ENCODE measurements at places on chromosomes 2 and 18.

DNA sequence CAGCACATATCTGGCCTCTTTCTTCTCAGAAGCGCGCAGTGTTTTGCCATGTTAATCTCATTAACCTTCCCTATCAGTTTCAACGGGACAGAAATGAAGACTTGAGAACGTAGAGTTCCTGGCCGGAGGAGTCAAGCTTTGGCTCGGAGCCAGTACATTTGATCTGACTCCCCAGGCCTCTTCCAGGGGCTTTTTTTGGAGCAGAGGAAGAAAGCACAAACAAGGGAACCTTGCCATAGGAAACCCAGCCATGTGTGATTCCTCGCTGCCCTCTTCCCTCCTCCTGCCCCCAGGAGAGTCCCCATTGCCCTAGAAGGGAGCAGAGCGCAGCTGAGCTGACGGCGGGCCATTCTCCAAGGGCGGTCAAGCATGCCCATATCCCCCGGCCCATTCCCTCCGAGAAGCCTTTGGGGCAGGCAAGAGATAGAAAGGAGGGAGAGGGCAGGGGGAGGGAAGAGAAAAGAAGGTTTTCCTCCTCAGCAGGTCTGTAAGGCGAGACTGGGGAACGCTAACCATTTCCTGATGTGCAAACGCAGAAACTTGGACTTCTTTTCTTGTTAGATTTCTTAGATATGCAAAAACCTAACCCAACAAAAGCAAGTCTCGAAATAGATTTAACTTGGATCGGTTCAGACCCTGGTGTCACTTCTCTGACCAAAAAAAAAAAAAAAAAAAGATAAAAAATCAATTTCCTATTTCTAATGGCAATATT lies 63.7 kb upstream of the POU3F3 start:
- no peak for DNase-seq

DNA sequence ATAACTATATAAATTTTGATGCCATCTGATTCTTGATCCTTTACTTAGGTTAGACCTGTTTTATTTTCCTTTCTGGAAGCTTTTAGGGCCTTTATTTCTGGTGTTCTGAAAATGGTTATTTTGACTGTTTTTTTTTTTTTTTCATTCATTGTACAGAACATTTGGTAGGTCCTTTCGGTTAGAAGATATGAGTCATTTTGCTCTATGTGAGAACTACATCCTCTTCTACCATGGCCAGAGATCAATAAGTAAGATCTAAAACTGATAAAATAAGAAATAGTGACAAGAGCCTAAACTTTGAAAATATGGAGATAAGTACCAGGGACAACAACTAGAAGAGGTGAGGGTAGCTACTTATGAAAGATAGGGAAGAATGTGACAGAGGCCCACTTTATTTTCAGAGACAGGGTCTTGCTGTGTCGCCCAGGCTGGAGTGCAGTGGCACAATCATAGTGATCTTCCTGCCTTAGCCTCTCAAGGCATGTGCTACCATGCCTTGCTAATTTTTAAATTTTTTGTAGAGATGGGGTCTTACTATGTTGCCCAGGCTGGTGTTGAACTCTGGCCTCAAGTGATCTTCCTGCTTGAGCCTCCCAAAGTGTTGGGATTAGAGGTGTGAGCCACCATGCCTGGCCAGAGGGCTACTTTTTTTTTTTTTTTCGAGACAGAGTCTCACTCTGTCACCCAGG lies 66.5 kb downstream of the EIF2AK3 start:
- DNase-seq = no peak

DNA sequence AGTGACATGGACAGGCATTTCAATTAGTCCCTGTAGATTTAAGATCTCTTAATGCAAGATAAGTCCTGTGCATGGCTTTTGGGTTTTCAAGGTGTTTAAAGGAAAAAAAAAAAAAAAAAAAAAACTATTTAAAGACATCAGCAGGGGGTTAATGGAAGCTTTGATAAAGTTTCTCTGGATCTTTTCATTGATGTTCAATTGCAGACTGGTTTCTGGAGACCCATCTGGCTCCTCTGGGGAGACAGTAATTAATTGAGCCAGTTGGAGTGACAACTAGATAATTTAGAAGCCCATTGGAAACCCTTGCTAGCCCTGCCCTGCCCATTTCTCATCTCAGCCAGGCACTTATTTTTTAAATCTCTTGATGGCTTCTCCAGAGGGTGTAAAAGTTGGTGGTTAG lies 98.7 kb downstream of the EPHA4 start:
- no peak for DNase-seq

DNA sequence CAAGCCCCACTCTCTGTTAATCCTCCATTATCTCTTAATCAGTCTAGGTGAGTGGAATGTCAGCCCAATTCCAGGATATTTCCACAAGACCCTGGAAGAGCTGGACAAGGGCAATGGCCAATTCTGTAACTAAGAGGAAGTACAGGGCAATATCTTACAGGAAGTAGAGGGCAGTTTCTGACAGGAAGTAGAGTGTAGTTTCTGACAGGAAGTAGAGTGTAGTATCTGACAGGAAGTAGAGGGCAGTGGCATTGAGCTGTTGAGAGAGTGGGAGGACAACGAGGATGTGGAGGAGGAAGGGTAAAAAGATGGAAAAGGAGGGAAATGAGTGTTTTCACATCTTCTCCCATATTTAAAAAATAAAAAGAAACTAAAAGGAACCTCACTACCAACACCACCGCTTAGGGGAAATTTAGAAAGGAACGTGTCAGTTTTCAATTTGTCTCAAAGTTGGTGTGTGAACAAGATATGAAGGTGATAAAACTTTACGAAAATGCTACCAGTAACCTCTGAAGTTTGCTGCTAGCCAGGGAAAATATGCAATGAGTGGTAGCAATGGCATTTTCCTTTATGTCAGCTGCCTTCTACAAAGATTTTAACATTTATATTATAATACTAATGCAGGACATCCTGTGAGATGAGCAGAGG lies 430.9 kb upstream of the HNRNPA3 start:
- no peak for DNase-seq

DNA sequence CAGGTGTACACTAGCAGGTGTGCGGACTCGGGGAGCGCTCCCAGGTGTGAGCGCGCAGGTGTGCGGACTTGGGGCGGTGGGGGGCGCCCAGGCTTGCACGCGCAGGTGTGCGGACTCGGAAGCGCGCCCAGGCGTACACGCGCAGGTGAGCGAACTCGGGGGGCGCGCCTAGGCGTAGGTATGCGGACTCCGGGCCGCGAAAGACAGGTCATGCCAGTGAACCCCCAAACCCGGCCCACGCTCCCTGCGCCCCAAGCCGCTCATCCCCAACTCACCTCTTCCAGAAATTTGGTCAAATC lies 342 bp downstream of the CYB5A start:
- no peak for DNase-seq

GRCh38 chr2:48530033-48530811 lies at the start of gene STON1:
TSS of gene STON1 (plus strand) at chr2:48530154. CDS start at chr2:48580634, 50,480 bp downstream.
- DNase-seq = no peak

- DNase-seq = no peak
Observed at GRCh38 chr2:191478799-191479679, 198.9 kb upstream of the NABP1 start.

DNA sequence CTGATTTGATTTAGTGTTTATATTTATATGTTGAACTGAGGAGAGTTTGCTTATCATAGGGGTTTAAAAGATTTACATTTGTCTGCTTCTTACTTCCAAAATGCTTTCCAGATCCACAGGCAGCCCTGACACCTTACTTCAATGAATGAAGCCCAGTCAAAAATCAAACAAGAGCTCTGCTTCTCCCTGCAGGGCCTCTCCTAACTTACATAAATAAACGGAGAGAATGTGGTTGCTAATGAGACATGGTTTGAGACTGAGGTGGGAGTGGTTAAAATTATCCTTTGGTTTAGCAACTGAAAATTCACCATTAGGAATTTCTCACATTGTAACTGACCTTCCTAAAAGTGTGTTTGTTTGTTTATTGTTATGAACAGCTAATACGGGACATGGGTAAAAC lies 612.3 kb upstream of the FANCL start:
- no peak for DNase-seq

DNA sequence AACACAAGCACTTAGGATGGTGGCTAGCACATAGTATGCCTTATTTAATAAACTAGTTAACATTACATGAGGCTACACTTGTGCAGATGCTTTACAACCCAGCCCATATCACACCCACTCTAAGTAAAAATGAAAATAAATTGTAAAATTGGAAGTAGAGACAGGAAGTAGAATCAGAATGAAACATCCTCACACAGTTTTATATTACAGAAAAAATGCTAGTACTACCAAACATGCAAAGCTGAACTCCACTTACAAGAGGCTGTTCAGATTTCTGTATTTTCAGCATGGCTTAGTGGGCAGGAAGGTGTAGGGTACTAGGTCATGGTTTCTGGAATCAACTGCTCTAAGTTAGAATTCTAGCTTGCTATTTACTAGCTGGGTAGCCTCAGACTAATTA lies 18.2 kb upstream of the CRIM1 start:
- DNase-seq = no peak

GRCh38 chr2:240996834-240997140 lies 1.6 kb upstream of the SNED1 start:
- no peak for DNase-seq

GRCh38 chr2:240387669-240388358 lies 47.6 kb upstream of the GPC1 start:
- peak; percentile 84 for DNase-seq

DNA sequence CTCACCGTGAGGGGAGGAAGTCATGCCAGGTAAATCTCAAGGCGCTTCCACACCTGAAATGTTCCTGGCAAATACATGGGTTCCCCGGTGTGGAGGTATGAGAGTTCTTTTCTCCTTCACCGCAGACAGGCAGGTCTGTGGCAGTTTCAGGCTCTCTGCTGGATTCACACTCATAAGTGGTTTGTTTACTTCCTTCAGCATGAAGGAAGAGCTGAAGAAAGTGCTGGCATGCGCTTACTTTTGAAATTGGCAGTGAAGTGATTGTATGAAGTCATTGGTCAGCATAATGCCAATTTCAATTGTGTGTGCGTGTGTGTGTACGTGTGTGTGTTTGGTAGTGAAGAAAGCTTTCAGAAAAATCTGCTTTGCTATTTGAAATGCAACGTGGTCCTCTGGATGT lies 43.4 kb downstream of the RNF144A start:
- no peak for DNase-seq

DNA sequence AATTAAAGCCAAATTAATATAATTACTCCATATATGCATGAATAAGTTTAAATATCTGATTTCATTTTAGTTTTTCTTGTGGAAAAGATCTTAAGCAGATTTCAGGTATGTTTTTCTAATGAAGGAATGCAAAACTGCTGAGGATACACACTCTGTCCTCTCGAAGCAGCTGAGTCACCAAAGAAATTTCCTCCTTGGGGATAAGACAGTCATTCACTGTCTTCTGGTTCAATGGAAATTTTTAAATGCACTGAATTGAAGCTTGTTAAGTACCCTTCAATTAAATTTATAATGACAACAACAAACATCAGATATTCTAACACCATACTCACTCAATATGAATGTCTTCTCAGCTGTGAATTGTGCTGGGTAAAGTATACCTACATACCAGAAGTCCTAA lies 101.5 kb upstream of the DNER start:
- DNase-seq = no peak

DNA sequence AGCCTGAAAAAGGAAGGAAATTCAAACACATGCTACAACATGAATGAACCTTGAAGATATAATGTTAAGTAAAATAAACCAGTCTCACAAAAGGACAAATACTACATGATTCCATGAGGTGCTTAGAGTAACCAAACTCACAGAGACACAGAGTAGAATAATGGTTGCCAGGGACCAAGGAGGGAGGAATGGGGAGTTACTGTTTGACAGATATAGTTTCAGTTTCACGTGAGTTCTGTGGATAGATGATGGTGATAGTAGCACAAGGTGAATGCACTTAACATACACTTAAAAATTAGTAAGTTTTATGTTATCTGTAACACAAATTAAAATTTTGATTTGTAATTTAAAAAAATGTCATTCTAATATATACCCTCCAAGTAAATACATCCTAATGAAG lies 106.9 kb upstream of the ACVR1C start:
- no peak for DNase-seq

GRCh38 chr2:197176522-197176921 lies 134.1 kb downstream of the ANKRD44 start:
- DNase-seq = no peak
